Upper lobe of left lung (tissue), 6 donors: ENCODE measurements at places on chromosomes 7 and 10.

DNA sequence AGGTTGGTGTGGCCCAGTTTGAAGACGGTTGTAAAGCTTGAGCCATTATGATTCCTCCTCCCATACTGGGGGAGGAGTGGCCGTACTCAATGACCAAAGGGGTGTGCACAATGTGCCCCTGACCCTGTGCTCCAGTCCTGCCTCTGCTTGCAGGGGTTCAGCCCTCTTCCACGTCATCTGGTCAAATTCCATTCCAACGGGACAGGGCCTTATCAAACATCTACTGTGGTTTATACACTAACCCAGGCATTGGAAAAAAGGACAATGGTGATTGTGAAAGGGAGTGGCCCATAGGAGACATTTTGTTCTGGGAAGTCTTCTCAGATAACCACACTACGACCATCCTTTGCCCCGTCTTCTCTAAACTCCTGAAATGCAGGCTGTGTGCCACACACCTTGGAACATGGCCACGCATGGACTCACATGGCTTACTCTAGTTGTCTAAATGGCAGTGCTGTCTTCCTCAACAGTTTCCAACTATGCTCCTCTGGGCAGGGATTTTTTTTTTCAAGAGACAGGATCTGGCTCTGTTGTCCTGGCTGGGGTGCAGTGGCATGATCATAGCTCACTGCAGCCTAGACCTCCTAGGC, 103.0 kb downstream of the JCAD start:
- DNase-seq = no peak

DNA sequence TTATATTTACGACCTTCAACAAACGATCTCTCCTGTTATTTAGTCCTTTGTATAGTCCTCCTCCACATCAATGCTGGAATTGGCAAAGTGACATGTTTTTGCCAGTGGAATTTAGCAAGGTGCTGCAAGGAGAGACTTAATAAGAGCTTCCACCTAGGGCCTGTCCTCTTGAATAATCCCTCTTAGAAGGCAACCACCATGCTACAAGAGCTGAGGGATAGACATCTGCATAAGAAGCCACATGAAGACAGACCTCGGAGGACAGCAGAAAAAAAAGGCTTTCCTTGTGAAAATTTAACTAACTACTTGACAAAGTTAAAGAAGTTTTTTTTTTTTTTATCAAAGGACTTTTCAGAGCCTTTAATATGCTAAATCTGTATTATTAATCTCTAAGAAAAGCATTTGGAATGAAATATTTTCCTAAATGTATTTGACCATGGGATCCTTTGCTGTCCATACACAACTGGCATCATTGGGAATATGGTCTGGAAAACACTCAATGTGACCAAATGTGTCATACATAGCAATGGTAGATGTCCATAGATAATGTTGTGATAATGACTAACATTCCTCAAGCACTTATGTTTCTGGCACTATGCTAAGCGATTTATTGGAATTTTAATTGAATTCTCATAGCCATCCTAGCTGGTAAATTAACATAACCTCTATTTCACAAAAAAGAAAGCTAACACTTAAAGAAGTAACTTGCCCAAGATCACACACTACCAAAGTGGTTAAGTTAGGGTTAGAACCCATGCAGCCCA, 13.2 kb downstream of the HYCC1 start:
- no peak for DNase-seq

GRCh38 chr7:99679032-99679399, 780 bp downstream of the CYP3A5 start:
- DNase-seq = no peak

DNA sequence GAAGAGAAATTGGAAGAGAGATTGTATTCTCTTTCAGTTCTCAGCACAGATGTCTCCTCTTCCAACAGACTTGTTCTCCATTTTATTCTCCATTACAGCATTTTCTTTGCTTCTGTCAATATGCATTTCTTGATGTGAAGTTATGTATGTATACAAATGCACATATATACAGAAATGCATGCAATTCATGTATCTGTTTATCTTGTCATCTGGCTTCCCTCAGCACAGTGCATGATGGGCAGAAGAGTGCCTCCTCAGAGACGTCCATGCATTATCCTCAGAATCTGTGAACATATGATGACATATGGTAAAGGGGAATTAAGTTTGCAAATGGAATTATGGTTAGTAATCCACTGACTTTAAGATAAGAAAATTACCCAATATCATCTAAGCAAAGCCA, 106.7 kb upstream of the VWC2 start:
- no peak for DNase-seq

DNA sequence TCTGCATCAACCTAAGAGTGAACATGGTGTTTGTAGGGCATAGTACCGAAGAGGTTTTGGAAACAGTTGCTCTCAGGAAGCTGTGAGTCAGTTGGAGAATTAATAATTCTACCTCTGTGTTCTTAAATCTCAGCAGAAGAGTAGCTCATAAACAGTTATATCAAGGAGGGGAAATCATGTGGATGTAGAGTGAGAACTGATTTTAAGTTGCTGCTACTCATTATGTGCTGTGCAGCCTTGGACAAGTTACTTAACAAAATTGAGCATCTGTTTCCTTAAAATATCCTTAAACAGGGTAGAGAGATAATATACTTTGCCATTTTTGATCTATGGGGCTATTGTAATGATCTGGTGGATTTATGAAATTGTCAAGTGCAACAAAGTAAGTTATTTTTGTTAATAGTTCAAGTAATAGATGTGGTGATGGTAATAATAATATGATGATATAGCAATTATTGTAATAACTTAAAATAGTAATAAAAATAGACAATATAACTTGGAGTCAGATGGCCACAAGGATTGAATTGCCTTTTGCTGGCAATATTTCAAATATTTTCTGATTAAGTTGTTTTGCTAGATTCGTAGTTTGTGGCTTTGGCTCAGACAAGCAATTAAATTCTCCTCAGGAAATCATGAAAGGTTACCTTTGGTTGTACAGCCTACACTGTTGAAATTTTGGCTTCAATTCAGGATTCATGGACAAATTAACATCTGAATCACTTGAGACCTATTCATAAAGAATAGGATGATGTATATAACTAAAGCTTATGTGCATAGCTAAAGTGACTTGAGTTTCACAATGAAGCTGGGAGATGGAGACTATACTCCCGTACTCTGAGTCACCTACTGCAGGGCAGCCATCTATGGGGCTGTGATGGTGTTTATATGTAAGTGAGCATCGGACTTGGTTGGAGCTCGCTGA, 228.5 kb downstream of the CDK14 start:
- no peak for DNase-seq

GRCh38 chr10:90328896-90329295, 528.9 kb downstream of the HTR7 start:
- no peak for DNase-seq

DNA sequence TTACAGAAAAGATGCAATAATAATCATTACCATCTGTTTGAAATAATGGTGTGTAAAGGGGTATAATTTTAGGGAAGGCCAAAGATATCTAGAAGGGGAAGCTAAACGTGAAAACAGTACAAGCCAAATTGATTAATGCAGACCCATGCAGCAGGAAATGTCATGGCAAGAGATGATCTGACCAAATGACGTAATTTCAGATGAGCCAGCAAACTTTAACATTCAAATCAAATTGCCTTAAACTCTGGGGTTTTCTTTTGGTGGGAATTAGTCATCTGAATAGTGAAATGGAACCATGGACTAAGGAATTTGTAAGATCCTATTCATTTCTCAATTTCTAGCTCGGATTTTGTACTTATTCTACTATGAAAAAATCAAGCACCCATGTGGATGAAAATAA, 21.4 kb upstream of the SCIN start:
- DNase-seq = no peak

DNA sequence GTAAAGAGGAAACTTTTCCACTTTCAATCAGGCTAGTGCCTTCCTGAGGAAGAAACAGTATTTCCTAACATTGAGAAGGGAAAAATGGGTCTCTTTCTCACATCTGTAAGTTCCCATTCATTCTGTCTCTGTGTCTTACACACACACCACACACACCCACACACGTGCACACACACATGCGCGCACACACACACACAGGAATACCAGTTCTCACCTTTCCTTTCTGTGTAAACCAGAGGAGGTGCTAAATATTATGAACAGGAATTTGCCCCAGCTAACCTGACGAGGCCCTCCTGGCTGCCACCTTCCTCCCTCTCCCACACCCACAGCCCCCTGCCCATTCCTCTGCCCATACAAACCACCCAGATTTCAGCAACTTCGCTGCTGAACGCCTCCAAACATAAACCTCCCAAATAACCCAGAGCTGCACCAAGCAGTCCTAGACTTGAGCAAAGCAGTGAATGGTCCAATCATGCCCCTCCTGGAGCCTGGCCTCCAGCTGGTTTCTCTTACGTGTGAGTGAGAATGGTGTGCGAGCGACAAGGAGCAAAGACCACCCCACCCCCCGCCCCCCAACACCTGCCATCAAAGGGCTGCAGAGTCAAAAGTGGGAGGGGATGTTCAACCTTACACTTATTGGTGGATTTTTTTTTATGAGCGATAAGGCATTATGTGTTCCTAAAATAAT, 190.5 kb downstream of the HECW1 start:
- DNase-seq = no peak

- no peak for DNase-seq
Measured at GRCh38 chr10:78803710-78804109, 265.1 kb upstream of the ZMIZ1 start.

DNA sequence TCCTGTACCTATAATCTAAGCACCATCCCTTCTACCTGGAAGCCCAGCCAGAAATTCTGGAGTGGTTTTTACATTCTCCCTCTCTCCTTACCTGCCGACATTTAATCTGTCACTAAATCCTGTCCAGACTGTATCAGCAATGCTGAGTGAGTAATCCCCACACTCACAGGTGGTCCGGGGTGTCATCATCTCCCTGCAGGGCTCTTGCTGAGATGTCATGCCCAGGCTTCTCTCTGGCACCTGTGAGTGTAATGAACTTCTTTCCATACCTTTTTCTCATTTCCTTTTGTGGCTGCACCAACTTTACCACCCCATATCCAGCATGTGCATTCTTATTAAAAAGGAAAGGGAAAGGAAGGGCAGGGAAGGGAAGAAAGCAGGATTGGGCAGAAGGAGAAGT, 355.2 kb downstream of the CCSER2 start:
- DNase-seq = no peak

DNA sequence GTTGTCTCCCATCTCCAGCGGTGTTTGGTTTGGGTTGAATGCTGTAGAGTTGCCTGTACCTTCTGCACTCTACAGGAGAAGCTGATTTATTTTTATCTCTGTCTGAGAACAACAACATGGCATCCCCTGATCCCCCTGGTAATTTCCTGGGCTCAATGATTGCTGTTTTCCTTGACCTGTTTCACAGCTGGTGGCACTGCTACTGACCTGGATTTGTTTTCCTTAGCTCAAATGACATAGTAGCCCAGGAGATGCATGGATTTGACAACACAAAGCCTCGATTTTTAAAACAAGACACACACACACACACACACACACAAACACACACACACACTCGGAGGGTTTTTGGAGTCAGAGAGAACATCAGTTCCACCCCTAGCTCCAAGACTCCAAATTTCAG, 301.6 kb downstream of the NRG3 start:
- no peak for DNase-seq

GRCh38 chr10:72308320-72308987, 34.7 kb downstream of the DDIT4 start:
- DNase-seq = peak; percentile 72

- DNase-seq = no peak
Measured at GRCh38 chr7:53611043-53611442, 575.6 kb downstream of the POM121L12 start.

DNA sequence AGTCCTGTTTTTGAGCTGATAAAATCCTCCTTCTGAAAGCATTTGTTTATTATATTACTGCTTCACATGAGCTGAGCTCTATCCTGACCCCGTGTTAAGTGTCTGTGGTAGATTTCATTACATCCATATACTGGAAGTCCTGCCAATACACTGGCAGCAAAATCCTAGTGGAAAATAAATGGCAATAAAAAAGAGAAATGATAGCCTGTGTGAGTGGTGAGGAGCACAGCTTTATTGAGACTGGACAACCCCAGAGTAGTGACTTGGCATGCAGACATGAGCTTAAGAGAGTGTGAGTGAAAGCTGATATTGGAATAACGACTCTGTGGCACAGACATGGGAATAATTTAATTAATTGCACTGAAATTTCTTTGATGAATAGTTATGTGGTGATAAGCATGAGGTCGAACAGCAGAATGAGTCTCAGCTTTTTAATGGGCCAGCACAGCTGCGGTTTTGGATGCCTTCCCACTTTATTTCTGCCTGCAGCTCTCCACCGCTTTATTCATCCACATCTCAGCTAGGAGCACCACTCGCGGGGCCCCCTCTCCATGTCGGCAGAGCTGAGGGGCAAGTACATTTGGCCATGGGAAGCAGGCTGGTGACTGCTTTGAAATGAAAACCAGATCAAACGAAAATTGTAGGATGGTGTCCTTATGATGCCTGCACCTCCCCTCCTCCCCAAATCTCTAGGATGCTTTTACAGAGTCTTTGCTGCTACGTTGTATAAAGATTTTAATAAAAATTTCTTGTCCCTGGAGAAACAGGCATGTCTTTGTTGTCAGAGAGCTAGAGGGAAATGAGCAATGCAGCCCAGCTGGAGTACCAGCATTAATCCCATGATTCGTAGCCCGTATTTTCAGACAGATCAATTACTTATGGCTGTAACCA, 494.3 kb downstream of the AUTS2 start:
- DNase-seq = no peak

- no peak for DNase-seq
Measured at GRCh38 chr10:96496281-96496925, 17.3 kb downstream of the TLL2 start.

DNA sequence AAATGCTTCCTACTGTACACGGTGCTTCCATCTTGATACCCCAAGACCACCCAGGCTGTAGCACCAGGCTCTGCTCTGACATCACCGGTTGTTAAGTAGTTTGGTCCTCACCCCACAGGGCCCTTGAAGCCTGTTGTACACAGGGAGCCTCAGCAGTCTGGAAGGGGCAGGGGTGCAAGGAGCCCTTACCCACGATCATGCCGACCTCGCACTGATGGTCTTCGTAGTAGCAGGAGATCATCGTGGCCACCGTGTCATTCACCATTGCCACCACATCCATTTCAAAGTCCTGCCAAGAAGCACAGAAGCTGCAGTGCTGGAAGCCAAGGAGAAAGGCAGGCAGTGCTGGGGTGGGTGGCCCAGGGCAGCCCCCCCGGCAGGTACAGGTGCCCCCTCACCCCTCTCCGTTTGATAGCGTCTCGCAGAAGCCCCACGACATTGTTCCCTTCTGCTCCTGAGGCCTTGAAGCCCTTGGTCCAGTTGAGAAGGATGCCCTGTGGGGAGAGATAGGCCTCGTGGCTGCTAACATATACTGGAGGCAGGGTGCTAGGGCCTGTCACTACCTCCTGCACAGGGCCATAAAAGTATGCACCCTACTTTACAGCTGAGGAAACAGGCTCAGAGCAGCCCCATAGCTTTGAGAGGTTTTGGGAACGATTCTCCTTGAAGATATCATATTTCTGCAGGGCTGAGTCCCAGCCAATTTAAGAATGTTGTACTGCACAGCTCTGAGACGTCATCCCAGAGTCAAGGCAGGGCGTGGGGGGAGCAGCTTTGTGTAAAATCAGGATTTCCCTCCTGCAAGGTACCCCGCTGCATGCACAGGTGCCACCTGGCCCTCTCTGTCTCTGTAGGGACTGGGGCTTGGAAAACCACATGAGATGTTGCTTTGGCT, 8.7 kb upstream of the MYL7 start:
- no peak for DNase-seq

- no peak for DNase-seq
Measured at GRCh38 chr7:140670343-140670935, 2.3 kb upstream of the ADCK2 start.
